ENCODE measurements at places on chromosomes 7 and 10. TPM values are rescaled to one million over a fixed set of nuclear protein-coding genes. Genes with fewer than 3 reads are reported as not detected.

- peak; percentile 31 for DNase-seq
Measured at GRCh38 chr10:36494371-36494770, 631.0 kb upstream of the ANKRD30A start.

DNA sequence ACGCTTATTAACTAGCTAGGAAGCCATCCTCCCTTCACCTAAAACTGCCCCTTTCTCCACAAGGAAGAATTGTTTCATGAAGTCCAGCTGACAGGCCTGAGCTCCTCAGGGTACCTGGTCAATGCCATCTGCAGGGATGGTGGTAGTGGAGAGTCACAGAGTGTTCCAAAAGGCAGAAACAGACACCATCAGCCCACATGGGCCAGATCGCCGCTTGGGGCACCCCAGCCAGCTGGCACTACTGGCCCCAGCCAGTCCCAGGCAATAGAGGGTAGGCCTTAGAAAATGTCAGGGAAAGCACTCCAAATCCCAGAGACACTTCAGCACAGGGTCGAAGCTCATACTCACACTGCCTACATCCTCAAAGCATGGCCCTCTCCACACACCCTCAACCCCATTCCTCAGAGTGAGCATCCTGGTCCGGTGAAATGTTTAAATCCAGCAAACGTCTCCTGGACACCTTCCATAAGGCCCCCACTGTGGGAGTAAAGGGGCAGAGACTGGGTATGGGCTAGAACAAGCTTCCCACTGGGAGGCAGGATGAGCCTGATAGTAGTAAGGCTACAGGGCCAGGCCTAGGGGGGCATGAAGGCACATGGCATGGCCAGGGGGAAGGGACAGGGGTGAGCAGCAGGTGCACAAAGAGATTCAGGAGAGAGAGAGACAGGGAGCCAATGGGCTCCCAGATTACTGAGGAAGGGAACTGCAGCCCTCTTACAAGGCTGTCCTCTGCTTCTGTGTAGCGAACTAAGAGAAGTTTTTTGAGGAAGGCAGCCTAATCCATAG, 1.9 kb downstream of the LRRC20 start:
- no peak for DNase-seq

- DNase-seq = no peak
Measured at GRCh38 chr10:28240400-28240799, 62.5 kb downstream of the MPP7 start.

DNA sequence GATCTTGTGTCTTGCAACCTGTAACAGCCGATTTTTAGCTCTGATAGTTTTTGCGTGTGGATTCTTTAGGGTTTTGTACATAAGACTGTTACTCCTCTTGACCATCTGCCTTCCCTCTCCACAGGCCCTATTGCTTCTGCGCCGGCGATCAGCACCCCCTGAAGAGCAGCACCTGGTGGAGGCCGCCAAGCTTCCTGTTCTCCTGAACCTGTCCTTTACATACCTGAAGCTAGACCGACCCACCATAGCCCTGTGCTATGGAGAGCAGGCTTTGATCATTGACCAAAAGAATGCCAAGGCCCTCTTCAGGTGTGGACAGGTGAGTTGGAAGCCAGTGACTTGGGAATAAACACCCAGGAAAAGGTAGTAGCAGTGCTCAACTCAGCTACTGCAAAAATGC, 12.6 kb downstream of the FKBP6 start:
- DNase-seq = no peak

CALHM3 gene
- not detected for total RNA-seq

- no peak for DNase-seq
Measured at GRCh38 chr10:73999703-74000102, 1.8 kb downstream of the VCL start.

- DNase-seq = no peak
Measured at GRCh38 chr7:90216080-90216674, 4.6 kb downstream of the STEAP2 start.

GRCh38 chr10:69842020-69842419, 40.3 kb downstream of the COL13A1 start:
- DNase-seq = no peak

TFEC gene
- 0.80 TPM for total RNA-seq

- DNase-seq = peak; percentile 36
Measured at GRCh38 chr10:23095966-23096801, 805 bp downstream of the MSRB2 start.

DNA sequence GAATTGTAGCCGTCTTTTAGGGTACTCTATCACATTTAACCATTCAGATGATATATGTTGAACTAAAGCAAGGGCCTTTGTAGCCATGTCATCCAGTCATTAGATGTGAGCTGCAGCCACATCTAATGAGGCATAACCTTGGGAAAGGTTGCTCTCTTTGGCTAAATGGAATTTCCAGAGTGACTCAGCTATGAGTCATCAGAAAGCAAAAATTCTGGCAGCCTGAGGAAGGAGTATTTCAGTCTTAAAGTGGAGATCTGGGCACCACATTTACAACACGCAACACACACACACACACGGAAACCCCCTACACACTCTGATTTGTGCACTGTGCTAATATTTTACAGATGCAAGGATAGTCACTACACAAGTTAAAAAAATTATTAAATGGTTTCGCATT, 176.9 kb upstream of the ZWINT start:
- peak; percentile 99 for DNase-seq

DNA sequence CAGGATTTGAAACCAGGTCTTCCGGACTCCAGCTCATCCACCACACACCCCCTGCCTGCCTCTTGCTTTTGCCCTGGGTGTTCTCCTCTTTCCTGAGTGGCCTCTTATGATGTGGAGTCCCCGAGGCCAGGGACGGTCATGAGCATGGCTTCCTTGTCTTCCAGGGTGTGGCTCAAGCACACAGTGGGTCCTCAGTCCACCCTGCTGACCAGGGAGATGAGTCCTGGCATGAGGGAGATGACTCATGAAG, 32.8 kb downstream of the DNAJB12 start:
- DNase-seq = no peak

GRCh38 chr10:84204122-84204521, 9.8 kb downstream of the CDHR1 start:
- DNase-seq = peak; percentile 13

DNA sequence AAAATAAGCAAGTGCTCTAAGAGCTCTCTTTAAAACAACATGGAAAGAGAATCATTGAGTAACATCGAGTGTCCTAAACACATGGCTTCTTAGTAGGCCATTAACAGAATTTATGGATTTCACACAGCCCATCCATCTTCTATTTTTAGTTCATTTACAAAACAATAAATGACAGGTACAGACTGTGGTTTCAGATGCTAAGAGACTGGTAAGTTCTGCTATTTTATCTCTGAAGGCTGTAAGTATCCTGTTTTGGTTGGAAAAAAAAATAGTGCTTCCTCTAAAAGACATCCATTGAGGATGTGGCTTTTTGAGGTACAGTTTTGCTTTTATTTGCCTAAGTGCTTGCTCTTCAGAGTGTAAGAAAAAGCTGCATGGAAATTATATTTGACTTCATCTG, 27.4 kb upstream of the GNAI1 start:
- no peak for DNase-seq

MYL10 gene
- total RNA-seq = not detected

GHRHR gene
- total RNA-seq = not detected

GRCh38 chr10:82267960-82268359, 393.0 kb downstream of the NRG3 start:
- DNase-seq = no peak

DNA sequence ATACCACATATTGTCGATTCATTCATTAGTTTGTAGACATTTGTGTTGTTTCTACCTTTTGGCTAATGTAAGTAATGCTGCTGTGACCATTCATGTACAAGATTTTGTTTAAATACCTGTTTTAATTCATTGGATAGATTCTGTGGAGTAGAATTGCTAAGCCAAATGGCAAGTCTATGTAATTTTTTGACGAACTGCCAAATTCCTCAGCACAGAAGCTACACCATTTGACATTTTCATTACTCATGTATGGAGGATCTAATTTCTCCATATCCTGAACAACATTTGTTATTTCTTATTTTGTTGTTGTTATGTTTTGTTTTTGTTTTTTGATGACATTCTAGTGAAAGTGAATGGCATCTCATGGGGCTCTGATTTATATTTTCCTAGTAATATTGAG, 1351.3 kb upstream of the SORCS1 start:
- DNase-seq = no peak

DYDC2 gene
- 0.15 TPM for total RNA-seq

ALDH18A1 gene
- 211 TPM for total RNA-seq

GATAD1 gene
- total RNA-seq = 24.0 TPM

DNA sequence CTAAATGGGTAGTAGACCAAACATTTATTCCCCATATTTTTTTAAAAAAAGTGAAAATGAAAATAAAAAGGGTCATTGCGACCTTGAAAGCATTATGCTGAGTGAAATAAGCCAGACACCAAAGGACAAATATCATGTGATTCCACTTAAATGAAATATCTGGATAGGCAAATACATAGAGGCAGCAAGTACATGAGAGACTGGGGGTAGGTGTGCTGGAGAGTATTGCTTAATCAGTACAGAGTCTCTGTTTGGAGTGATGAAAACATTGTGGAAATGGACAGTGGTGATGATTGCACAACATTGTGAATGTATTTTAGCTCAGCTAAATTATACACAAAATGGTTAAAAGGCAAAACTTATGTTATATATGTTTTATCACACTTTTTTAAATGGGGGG, 169.4 kb downstream of the AKR1D1 start:
- peak; percentile 62 for DNase-seq

BPGM gene
- total RNA-seq = 45.8 TPM

GRCh38 chr7:132418840-132419239, 157.4 kb downstream of the PLXNA4 start:
- DNase-seq = no peak

DNA sequence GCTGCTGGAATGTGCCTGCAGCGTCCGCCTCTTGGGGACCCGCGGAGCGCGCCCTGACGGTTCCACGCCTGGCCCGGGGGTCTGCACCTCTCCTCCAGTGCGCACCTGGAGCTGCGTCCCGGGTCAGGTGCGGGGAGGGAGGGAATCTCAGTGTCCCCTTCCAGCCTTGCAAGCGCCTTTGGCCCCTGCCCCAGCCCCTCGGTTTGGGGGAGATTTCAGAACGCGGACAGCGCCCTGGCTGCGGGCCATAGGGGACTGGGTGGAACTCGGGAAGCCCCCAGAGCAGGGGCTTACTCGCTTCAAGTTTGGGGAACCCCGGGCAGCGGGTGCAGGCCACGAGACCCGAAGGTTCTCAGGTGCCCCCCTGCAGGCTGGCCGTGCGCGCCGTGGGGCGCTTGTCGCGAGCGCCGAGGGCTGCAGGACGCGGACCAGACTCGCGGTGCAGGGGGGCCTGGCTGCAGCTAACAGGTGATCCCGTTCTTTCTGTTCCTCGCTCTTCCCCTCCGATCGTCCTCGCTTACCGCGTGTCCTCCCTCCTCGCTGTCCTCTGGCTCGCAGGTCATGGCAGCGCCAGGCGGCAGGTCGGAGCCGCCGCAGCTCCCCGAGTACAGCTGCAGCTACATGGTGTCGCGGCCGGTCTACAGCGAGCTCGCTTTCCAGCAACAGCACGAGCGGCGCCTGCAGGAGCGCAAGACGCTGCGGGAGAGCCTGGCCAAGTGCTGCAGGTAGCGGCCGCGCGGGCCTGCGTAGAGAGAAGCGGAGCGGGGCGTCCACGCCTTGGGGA, 645 bp downstream of the SLC26A4 start:
- peak; percentile 33 for DNase-seq

TMEM225B gene
- total RNA-seq = 0.55 TPM

- peak; percentile 8 for DNase-seq
Measured at GRCh38 chr7:95688931-95689495, 83.3 kb upstream of the DYNC1I1 start.

GRCh38 chr10:79348640-79348988, 1.3 kb downstream of the PPIF start:
- no peak for DNase-seq

GJD4 gene
- not detected for total RNA-seq

GRCh38 chr7:137695942-137696341, 150.8 kb downstream of the DGKI start:
- DNase-seq = no peak

FAM13C gene
- not detected for total RNA-seq

SKIDA1 gene
- total RNA-seq = 2.1 TPM

DNA sequence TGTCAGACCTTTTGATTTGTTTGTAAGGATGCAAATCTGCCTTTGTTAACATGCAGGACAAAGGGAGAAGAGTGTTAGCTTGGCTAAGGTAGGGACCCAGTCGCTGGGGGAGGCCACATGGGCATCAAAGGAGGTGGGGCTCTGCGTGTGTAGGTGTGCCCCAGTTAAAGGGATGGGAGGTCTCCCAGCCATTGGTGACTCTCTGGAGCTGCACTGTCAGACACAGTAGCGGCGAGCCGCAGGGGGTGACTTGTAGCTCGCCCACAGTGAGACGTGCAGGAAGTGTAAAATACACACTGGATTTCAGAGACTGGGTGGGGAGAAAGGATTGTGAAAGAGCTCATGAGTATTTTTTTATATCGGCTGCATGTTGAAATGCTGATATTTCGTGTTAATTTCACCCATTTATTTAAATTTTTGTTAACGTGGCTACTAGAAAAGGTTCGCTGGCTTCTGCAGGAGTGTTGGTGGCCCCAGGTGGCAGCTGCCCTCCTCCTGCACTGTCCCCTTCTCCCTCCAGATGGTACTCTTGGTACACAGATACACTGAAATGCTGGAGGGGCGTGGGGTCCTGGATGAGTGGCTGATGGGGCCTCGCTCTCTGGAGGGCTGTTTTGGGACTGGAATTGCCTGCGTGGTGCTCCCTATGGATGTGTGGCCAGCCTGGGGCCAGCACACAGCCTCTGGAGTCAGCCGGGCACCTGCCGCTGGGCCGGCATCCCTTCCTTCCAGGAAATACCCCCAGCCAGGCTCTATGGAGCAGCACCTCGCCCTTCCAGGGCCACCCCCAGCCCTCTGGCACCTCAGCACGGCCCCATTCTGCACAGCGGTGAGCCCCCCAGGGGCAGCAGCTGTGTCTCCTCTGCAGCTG, 59.2 kb downstream of the LHPP start:
- DNase-seq = no peak

All from renal cortical epithelial cell (primary cell).